ENCODE measurements at places on chromosomes 6 and 20.

GRCh38 chr6:159985296-159985945, 16.5 kb downstream of the IGF2R start:
- no peak for DNase-seq

GRCh38 chr6:89313006-89313405, 2.1 kb downstream of the GABRR2 start:
- DNase-seq: no peak

DNA sequence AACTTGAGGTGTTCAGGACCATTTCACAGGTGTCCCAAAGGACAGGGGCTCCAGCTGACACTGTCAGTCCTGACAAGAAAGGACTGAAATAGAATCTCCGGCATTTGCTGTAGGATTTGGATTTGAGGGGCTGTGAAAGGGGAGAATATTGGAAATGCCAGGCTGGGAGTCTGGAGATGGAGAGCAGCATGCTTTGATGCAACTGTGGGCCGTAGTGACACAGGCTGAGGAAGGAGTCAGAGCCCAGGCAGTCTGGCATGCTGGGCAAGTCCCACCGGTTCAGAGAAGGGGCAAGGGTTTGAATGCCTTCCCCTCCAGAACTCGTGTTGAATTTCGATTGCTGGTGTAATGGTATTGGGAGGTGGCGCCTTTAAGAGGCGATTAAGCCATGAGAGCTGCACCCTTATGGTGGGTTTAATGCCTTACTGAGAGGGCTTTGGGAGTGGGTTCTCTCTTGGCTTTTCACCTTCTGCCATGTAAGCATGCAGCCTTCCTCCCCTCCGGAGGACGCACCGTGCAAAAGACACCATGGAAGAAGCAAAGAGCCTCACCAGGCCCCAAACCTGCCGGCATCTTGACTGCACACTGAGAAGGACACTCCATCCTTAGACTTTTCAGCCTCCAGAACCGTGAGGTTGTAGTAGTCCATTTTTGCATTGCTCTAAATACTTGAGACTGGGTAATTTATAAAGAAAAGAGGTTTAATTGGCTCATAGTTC, 9.4 kb upstream of the PYGB start:
- DNase-seq: no peak

GRCh38 chr6:87494761-87495422, 22.1 kb downstream of the SLC35A1 start:
- no peak for DNase-seq

- DNase-seq: peak; percentile 43
These were observed 80.9 kb downstream of the HAO1 start for GRCh38 chr20:7859356-7859802.

- no peak for DNase-seq
These were observed 20.6 kb upstream of the CHMP4B start for GRCh38 chr20:33790566-33790965.
